Esophagus squamous epithelium (tissue), 5 donors: ENCODE measurements at places on chromosomes 3 and 15.

DNA sequence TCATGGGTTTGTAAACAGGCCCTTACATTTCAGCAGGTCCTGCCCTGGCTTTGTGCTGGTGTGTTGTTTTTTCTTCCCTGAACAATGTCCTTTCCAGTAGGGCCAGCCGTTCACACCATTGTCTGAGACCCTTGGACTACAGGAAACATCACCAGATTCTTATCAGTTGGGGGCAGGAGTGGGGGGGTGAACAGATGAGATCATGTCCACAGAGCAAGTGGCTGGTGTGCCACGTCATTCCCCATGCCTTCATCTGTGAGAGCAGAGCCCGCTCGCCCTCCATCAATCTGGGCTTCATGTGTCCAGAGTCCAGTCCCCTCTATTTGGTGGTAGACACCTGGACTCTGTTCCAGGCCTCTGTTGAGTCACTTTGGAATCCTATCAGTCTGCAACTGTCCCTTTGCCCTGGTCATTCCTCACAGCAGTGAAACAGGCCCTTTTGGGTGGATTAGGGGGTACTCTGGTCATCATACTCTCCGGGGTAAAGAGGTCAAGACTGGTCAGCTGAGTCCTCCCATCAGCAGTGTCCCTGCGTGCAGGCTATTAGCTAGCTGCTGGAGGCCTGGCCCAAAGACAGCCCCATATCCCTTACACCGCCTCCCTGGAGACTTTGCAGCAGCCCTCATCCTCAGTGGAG lies 15.0 kb downstream of the SEMA3G start:
- no peak for DNase-seq

DNA sequence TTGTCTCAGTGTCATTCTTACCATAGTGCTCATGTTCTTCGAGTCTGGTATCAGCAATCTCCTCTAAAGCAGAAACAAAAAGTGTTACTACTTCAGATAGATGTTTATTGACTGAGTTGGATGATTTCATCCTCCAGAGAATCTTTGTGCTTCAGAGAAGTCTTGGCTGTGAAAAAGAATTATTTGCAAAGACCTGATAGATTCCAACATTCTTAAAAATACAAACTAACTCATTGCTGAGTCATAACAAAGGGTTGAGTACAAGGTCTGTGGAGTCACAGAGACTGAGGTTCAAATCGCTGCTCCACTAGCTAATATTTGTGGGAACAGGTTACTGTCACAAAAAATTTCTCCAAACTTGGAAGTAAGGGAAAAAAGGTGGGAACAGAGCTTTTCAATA lies 9.0 kb upstream of the STRIT1 start:
- DNase-seq = no peak

DNA sequence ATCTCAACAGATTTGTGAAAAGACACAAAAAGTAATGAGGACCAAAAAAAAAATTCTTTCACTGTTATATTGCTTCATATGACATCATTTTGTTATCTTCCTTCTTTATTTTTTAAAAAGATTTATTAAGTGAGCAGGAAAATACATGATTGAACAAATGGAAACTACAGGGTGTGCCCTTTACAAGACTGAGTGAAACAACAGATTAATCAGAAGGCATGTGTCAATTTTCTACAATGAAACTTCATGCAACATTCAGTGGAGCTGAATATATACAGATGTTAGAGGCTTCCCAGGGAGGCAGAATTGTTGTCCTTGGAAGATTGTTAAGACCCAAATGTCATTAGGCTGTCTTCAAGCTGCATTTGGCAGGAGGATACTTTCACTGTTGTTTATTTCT lies 28.4 kb upstream of the SLC2A2 start:
- DNase-seq = no peak

GRCh38 chr15:62608369-62608768 lies 434.2 kb upstream of the TPM1 start:
- DNase-seq = no peak

GRCh38 chr3:64278625-64279024 lies 53.4 kb upstream of the PRICKLE2 start:
- no peak for DNase-seq

- no peak for DNase-seq
Measured at GRCh38 chr15:83205725-83206324, 1.8 kb downstream of the HDGFL3 start.

GRCh38 chr3:39750712-39751111 lies 58.7 kb upstream of the MYRIP start:
- DNase-seq = no peak

GRCh38 chr3:177770383-177771230 lies 573.3 kb upstream of the TBL1XR1 start:
- DNase-seq = no peak

- no peak for DNase-seq
Measured at GRCh38 chr3:96813134-96813819, 1.1 kb upstream of the EPHA6 start.

DNA sequence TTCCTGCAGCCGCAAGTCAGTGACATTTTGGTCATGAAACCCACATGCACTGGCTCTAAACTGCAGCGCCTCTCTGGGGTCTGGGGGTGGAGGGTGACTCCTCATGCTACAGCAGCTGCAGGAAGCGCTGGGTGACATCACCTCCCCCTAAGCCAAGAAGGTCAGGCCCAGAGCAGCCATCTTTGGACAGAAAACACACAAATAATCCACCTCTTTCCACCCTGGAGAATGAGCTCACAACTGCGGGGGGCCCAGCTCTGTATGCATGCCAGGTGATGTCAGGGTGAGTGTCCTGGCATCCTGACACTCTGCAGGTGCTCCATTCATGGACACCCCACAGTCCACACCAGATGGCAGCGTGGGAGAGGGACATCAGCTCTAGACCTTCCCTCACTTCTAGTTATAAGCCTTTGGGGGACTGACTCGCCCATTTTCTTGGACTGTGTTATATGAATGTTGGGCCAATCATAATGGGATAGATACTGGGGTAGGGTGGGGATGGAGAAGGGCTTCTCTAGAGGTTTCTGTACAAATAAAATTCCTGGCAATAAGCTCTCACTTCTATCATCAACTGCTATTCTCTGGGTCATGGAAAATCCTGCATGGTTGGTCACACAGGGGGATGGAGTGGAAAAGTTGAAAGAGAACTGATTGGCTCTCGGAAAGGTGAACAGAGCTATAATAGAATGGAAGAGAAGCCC lies 70.7 kb upstream of the THBS1 start:
- no peak for DNase-seq

DNA sequence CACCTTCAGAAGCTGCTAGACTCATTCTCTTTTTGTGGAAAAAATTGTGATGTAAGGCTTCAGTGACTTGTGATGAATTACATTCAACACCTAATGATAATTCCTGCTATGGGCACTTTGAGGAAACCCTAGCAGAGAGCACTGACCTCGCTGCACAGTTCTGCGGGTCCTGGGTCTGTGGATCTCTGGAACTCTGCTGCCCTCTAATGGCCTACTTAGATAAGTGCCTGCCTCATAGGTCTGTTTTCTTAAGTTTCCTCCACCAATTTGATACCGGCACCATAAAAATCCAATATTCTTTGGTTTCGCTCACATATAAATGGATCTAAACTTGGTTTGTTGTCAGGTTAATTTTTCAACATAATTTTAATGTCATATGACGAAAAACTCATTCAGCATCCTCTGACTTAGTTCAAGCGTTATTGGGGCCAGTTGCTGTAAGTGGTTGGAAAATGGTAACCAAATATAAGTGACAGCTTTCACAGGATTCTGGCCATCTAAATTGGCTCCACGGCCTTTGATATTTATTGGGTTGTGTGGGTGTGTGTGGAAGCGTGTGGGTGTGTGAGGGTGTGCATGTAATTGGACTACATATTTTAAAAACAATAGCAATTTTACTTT lies 10.4 kb downstream of the SLITRK3 start:
- no peak for DNase-seq

DNA sequence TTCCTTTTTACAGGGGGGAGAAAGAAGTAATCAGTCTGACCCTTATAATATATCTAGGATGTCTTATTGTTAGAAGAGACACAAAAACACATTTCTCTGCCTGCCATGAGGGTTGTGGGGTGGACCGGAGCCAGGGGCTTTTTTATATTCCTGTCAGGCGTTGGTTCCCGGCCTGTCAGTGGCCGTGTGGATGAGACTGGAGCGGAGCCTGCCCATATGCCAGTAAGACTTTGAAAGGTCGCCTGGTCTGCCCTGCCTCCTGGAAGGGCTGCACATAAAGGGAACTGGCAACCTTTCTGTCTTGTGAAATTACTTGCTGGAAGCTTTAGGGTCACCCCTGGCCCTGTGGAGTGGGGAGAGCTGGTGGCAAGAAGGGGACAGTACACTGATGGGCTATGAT lies 34.7 kb downstream of the MAP3K13 start:
- no peak for DNase-seq

DNA sequence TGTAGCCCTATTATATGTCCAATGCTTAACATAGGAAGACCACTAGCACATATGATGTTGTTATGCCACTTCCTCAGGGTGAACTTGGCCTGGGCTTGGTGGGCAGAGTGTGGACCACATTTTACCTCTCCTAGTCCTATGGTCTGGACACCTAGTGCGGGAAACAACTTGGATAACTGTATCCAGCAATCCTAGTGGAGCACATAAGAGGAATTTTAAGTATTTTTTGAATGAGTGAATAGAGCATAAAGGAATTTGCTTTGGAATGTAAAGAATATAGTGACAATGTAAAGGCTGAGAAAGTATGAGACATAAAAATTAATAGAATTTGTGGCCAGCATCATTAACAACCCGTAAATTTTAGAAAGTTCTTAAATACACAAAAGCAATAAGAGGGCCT lies 528.9 kb downstream of the IGSF11 start:
- DNase-seq = no peak

DNA sequence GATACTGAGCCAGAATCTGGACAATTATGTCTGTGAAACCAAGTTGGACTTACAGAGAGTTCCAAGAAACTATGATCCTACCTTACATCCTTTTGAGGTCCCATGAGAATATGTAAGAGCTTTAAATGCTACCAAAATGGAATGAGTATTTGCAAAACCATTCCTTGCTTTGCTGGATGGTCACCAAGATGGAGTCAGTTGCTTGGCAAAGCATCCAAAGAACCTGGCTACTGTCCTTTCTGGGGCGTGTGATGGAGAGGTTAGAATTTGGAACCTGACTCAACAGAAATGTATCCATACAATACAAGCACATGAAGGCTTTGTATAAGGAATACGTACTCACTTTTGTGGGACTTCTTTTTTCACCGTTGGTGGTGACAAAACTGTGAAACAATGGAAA lies 36.2 kb downstream of the AP4E1 start:
- no peak for DNase-seq

- no peak for DNase-seq
Measured at GRCh38 chr3:186787642-186788481, 4.5 kb downstream of the EIF4A2 start.

DNA sequence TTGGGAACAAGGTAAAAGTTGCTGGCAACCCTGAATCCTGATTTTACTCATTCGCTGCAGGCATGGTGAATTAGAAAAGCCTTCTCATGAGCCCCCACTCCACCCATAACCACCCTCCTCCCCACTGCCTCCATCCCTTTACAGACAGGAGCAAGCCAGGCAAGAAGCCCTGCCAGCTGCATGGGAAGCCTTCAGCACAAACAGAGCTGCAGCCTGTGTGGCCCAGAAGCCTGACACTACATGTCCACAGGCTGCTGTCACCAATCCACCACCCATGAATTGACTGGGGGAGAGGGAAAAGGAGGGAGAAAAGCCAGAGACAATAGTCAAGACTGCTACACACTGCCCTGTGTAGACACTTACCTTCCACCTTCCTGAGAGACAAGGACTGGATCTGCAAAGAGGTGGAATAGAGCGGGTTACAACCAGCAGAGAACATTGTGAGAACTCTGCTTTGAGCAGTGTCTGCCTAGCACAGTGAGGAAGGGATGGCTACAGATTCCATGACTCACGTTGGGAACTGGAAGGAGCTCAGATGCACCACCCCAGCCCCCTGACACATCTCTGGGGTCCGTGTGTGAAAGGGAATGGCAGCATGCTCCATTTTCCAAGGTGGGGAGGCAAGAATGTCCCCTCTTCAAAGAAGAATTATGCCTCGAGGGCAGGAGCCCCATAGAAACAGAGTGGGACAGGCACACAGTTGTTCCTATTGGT lies 33.9 kb downstream of the DZIP1L start:
- no peak for DNase-seq

- DNase-seq = no peak
Measured at GRCh38 chr3:53865732-53866499, 16.0 kb downstream of the ACTR8 start.

DNA sequence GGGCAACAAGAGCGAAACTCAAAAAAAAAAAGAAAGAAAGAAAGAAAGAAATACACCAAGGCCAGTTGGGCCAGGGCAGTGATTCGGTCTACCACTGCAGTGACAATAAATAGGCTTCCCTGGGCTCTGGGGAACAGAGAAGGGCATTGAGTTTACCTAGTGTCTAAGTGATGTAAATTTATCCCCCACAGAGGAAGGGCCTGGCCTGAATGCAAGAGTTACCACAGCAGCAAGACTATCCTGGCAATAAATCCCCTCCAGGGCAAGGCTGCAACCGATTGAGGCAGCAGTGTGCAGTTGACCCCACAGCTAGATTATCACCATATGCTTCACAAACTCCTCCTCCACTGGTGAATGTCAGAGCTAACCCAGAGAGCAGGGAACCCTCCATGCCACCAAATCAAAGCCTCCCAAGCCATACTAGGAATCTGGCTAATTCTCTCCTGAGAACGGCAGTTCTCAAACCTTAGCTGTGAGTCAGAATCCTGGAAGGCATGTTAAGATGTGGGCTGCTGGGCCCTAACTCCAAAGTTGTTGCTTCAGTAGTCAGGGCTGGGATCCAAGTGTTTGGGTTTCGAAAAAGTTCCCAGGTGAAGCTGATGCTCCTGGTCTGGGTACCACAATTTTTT lies 64.3 kb upstream of the GATM start:
- no peak for DNase-seq

DNA sequence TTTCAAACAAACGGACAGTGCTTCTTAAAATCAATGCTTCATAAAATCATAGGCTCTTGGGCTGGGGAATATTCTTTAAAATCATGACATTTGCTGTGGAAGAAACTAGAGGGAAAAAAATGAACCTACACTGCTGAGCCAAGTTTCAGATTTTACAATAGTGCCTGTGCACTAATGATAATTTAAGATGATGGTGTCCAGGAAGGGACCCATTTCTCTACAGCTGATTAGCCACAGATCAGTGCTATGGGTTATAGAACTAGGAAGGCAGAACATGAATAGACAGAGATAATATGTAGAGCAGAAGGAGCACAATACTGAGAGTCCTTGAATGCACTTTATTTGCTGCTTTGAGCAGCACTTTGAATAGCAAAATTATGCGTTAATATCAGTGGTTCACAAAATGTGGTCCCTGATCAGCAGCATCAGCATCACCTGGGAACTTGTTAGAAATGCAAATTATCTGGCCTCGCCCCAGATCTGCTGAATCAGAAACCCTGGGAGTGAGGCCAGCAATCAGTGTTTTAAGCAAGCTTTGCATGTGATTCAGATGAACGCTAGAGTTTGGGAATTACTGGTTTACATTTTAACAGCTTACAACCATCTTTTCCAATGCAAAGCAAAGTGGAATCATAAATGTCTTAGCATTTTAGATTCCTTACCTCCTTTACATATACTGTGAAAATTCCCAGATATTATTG lies 135.8 kb upstream of the ANKRD28 start:
- no peak for DNase-seq
